ENCODE measurements at places on chromosomes 6 and 20.

DNA sequence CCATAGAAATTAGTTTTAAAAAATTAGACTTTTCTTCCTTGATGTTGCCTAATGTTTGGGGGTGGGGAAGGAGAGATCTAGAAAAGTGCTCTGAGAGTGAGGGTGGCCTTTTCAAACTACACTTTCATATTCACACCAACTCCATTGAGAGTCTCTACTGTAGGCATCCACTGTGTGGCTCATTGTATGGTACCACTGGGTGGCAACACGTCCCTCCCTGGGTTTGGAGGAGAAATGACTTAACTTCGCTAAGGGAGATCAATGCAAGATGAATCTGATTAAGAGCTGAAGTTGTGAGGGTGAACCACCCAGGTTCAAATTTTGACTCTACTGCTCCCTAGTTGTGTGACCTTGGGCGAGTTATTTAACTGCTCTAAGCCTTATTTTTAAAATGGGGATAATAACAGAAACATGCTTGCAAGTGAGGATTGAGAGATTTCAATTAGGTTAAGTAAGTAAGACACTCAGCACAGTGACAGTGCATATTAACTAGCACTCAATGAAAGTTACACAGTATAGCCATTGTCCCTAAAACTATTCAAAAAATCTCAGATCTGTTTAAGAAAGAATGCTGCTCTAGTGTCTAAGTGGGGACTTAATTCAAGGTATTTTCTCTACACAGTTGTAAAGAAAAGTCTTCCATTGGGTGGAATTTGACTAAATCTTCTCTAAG lies 193.5 kb upstream of the CNR1 start:
- no peak for DNase-seq

- no peak for DNase-seq
These were observed 24.6 kb upstream of the ZBTB24 start for GRCh38 chr6:109507490-109508072.

- no peak for DNase-seq
These were observed 45.2 kb upstream of the LY86 start for GRCh38 chr6:6543181-6543879.

GRCh38 chr6:116381000-116381399 lies 10.3 kb downstream of the DSE start:
- no peak for DNase-seq

- DNase-seq = no peak
These were observed 215.3 kb upstream of the MYLIP start for GRCh38 chr6:15913573-15913972.

GRCh38 chr20:2890742-2891141 lies 17.5 kb downstream of the PTPRA start:
- no peak for DNase-seq

GRCh38 chr6:5211492-5211891 lies 49.3 kb downstream of the LYRM4 start:
- DNase-seq = no peak

- peak; percentile 71 for DNase-seq
These were observed 61.7 kb upstream of the NUP153 start for GRCh38 chr6:17768388-17768787.

DNA sequence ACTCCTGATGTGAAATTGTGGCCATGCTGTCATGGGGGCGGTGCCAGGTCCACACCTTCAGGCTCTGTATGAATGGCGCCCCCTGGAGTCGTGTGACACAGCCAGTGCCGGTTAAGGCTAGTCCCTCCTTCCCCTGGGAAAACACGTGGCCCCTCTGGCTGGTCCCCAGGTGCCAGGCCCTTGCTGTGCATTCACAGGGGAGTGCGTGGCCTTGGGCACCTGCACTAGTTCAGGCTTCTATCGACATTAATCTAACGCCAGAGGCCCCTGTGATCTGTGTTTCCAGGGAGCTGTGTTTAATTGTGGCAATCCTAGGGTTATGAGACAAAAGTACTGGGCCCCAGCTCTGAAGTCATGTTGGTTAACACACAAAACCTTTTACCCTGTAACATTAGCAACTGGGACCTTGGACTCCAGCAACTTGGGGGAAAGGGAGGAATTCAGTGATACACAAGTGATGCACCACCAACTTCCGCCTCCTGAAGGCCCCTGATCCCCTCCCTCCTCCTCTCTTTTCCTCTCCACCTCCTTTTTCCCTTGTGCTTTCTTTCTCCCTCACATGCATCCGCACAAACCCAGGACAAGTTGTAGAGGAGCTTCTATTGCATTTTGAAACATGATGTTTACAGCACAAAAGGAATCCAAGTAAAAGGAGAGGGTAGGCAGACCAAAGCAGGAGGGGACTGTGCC lies 74.0 kb downstream of the SSR1 start:
- DNase-seq = peak; percentile 89

DNA sequence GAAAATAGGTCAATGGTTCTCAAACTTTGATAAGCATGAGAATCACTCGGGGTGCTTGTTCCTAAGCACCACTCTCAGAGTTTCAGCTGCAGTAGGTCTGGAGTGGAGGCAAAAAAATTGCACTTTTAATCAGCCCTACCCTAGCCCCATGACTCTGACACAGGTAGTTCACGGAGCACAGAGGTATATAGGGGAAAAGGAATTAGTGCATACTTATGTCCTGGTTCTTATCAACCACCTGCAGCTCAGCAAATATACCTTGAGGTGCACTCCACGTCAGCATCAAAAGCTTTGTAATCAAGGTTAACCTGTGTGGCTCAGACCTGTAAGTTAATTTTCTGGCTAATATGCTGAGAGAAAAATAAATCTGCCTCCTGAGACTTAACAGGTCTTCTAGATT lies 138.8 kb upstream of the HMGN3 start:
- no peak for DNase-seq

DNA sequence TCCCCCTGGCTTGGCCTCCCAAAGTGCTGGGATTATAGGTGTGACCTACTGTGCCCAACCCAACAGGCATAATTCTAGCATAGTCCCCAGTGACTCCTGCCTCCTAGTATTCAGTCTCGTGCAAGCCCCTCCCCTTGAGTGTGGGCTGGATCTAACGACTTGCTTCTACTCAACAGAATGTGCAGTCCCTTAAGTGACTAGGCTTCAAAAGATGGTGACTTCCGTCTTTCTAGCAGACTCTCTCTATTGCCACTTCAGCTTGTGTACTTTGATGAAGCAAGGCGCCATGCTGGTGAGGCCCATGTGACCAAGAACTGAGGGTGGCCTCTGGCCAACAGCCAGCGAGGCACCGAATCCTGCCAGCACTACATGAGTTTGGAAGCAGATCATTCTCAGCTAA lies 109.6 kb upstream of the TRAF3IP2 start:
- DNase-seq = no peak

DNA sequence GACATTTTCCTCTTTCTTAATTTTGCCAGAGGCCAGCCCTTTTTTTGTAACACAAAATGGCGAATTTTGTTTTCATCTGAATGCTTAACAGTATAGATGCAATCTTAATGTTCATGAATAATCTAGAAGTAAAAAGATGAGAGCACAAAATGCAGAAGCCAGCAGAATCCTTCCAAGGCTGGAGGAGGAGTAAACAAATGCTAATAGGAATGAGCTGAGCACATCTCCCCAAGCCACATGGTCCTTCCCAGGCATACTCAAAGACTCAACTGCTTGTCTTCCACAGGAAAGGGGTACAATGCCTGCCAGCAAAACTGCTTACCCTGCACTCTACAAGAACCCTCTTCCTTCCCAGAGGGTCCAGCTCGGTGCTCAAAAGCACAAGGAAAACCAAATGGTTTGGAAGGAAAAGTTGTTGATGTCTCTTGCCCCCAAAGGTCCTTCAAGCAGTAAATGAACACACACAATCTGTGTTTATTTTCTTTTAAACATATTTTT lies 155.1 kb downstream of the MOXD1 start:
- no peak for DNase-seq

- DNase-seq = no peak
These were observed 11.4 kb downstream of the ZC3H12D start for GRCh38 chr6:149473080-149474052.

- peak; percentile 72 for DNase-seq
These were observed 6.2 kb upstream of the COL12A1 start for GRCh38 chr6:75211920-75212590.

GRCh38 chr20:53660078-53660909 lies 66.7 kb upstream of the ZNF217 start:
- no peak for DNase-seq

DNA sequence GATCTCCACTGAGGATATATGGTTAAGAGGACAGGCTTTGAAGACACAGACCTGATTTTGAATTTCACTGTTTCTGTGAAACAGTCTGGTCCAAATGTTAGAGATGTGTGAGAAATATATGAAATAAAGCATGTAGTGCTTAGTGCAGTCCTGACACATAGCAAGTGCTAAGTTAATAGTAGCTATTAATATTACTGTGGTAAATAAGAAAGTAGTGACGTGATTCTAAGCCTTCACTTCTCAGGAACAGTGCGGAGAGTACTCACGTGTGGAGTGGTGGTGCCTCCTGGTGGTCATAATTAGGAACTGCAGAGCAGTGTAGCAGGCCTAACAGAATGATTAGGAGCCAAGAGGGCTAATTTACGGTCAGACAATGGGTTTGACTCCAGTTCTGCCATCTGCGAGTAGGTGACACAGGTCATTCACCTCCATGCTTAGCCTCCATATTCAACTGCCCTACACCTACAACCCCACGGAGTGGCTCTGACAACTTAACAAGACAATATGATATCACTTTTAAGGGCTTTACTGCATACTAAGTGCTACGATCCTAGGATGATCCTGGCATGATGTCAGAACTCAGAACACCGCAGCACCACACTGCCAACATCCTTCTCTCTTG lies 106.2 kb downstream of the JPH2 start:
- peak; percentile 80 for DNase-seq

DNA sequence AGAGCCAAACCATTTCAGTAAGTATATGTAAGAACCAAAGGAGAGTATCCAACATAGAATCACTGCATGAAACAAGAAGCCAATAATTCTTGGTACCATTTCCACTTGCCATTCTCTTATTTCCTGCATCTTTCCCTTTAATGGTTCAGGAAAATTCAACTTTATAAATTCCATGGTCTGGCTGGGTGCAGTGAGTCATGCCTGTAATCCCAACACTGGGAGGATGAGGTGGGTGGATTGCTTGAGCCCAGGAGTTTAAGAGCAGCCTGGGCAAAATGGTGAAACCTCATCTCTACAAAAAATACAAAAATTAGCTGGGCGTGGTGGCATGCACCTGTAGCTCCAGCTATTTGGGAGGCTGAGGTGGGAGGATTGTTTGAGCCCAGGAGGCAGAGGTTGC lies 21.2 kb downstream of the NHLRC1 start:
- no peak for DNase-seq

DNA sequence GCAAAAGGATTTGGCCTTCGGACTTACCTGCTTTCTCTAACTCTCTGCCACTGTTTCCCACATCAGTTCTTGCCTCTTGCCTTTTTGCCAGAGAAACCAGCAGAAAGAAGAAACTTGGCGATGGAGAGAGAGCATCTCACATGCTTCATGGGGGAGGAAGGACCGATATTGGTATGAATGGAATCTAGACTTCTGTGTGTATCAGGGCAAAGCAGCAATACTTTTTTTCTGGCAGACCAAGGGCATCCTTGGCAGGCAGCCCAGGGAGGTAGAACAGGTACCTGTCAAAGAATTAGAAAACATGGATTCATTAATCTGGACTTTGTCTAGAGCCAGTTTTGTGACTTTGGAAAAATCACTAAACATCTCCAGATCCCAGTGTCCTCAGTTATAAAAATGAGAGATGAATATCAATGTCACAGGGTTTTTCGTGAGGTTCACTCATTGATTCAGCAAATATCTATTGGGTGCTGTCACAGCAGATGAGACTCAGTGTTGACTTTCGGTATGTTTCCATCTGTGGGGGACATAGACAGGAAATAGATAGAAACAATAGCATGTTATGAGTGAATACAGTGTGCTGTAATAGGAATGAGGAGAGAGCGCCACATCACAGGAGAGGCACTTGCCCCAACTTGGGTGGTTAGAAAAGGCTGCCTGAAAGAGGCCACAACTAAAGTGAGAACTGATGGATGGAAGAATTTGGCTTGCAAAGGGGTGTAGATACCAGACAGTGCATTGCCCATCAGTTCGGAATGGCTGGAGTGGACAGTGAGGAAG lies 114.1 kb downstream of the CD83 start:
- DNase-seq = no peak

- no peak for DNase-seq
These were observed 61.2 kb downstream of the LAMA4 start for GRCh38 chr6:112193117-112193516.

- DNase-seq = no peak
These were observed 114.6 kb downstream of the ADAT2 start for GRCh38 chr6:143335865-143336264.

DNA sequence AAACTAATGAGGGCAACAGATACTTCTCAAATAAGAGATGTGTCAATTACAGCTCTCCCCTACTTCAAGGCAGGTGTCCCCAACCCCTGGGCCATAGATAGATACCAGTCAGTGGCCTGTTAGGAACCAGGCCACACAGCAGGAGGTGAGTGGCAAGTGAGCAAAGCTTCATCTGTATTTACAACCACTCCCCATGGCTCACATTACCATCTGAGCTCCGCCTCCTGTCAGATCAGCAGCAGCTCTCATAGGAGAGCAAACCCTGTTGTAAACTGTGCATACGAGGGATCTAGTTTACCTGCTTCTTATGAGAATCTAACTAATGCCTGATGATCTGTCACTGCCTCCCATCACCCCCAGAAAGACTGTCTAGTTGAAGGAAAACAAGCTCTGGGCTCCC lies 422.1 kb downstream of the GJA1 start:
- no peak for DNase-seq

DNA sequence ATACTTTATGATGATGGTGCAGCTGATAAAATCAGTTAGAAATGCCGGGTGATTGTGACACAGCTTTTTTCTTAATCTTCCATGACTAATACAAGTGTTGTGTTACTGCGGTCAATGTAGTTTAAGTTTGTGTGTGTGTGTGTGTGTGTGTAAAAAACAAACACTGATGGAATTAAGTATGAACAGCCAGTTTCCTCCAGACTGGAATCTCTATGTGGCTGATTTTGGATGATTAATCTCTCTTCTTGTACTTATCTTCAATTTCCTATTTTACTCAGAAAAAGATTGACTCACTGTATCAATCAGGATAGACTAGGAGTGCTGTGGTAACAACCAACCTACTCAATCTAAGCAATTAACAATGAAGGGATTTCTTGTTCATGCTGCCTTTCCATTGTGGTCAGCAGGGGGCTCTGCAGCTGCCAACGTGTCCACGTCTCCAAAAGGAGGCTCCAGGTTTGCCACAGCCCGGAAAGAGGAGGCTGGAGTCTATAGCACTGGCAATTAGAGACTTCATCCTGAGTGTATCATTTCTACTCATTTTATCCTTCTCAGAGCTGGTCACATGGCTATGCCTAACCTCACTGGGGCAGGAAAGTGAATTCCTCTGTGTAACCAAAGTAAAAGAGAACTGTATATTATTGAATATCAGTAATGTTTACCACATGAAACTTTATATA lies 107.7 kb downstream of the CD109 start:
- DNase-seq = peak; percentile 84

DNA sequence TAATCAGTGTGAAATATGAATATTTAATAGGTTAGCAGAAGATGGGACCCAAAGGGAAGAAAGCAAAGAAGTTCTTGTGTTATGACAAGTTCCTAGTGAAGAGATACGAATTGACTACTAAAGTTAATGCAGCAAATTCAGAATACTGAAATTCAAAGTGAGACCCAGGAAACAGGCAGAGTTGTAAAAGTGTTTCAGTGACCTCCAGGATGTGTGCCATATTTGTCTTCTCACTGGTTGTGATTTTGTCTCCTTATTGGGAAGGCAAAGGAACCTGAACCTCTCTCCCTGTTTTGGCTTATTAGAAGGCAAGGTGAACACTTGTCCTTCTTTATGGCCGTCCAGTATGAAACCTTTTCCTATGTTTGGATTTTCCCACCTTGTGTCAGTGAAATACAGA lies 51.8 kb upstream of the DTNBP1 start:
- no peak for DNase-seq

Data from islet precursor cell (in vitro differentiated cells).